ENCODE measurements at places on chromosomes 1 and 21. TPM values are rescaled to one million over a fixed set of nuclear protein-coding genes. Genes with fewer than 3 reads are reported as not detected.

GRCh38 chr1:45566722-45567121 lies 16.1 kb downstream of the AKR1A1 start:
- peak; percentile 78 for DNase-seq

GRCh38 chr1:206693029-206693428 lies 8.3 kb downstream of the MAPKAPK2 start:
- peak; percentile 92 for DNase-seq

DNA sequence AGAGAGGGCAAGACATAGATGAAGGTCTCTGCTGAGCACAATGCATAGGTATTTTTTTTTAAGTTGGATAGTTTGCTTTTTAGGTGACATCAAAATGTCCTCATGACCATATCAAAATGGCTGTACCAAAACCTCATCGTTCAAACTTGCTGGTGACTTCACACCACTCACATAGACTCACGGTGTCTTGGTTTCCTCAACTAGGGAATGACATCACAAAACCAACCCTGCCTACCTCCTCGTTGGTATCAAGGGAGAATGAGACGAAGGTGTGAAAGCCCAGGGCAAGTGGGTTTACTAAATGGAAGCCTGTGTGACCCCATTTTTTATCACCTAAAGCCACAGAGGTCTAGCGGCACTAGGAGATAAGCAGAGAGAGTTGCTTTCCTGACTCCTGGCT lies 1.6 kb downstream of the PIGR start:
- DNase-seq, result no peak

DNA sequence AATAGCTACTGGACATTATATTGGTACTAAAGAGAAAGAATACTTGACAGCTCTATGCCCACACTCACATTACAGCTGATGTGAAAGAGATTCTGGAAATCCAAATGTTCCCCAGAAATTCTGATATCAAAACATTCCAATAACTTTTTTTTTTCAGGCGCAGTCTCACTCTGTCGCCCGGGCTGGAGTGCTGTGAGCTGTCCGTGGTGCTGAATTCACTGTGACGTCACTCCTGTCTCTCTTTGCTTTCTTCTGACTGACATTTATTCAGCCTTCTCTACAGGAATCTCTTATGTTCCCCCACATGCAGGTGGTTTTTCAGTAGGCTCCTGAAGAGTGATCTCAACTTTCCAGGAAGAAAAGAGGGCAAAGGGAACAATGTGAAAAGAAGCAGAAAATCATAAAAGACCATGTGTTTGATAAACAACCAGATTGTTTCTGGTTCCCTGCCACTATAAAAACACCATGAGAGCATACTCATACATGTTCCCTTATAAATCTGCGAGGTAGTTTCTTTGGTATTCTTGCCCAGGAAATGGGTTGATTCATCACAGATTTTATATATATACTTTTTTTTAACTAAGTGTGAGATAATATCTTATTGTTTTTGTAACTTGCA lies 6.2 kb downstream of the S100A7A start:
- peak; percentile 75 for DNase-seq

DNA sequence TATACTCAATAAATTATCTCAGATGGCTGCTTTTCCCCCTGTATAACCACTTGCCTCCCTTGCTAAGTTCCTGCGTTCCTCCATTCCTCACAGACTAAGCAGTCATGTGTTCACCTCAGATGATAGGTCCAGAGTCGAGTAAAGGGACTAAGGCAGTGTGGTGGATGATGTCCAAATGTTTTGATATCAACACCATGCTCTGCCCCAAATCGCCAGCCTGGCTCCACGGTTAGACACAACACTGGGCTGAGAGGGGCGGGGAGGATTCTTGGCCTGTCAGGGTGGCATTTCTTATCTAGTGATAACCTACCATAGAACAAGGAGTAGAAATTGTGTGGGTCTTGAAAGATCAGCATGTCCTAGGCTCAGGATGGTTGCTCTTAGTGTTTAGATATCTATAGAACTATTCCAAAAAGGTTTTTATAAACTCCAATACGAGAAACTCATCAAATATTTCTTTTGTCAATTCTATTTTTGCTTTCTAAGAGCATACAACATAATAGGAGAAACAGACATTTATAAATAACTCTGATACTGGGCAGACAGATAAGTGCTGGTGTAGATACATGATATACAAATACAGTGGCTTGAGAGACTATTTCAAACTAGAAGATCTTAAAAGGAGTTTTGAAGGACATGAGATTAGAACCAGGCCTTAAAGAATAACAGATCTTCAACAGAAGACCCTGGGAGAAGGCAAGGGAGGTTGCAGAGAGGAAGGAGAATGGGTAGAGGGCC lies 21.5 kb downstream of the GJA5 start:
- peak; percentile 60 for DNase-seq

TMCO4 gene
- total RNA-seq, result 8.1 TPM

Measured in Right ventricle myocardium superior (tissue), 1 donor.